Ascending aorta (tissue), 2 donors: ENCODE measurements at places on chromosomes 5 and 9. TPM values are rescaled to one million over a fixed set of nuclear protein-coding genes. Genes with fewer than 3 reads are reported as not detected.
A peak's percentile ranks its signal among the peaks of the same experiment; 100 is the strongest.

Gene CDH6
- total RNA-seq = 6.5 TPM

Gene FOXD4L3
- not detected for total RNA-seq

Gene CCDC171
- 1.7 TPM for total RNA-seq

Gene ATP6V0E1
- 62.6 TPM for total RNA-seq

Gene IL3
- not detected for total RNA-seq

Gene MRPL36
- 21.4 TPM for total RNA-seq

- no peak for DNase-seq
- H3K36me3 ChIP-seq = no peaks in the 10 kb centered on the region
- no peaks in the 10 kb centered on the region for H3K27me3 ChIP-seq
- no peak overlapping the region for H3K4me3 ChIP-seq
- H3K27ac ChIP-seq = no peak overlapping the region
These were observed 48.2 kb downstream of the TNFAIP8 start for GRCh38 chr5:119404033-119404432.

DNA sequence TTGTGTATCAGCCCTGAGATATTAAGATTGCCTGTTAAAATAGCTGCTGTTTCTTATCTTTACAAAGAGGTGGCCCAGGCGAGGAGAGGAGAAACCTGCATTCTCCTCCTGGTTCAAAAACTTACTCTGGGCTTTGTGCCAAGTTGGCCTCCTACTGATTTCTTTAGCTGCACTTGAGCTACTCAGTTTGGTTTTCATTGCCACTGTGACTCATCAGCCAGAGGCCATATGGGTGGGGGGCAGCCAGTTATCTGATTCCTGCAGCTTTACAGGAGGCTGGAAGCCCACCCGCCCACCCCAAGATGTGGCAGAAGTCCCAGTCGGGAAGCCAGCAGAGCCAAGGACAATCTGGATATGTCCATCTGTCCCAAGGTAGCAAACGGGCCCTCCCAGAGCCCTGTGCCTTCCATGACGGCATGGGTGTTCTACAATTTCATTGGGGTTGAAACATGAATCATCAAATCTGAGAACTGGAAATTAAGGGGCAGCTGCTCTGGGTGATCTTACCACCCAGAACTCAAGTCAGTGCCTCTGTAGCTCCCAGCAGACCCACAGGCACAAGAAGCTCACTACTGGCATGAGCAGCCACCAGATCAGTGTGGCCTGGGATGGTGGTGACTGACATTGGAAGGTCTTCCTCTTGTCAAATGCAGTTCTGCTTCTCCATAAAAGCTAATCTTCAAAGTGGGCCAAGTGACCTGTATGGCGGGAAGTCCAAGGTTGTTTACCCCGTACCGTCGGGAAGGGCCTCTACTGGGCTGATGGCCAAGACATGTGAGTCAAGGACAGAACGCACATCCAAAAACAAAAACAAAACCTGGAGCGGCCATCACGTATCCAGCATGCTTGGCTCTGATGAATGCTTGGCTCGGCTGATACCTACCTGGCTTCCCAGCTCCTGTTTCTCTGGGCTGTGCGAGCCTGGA, 15.6 kb downstream of the FCN2 start:
- DNase-seq = no peak
- H3K36me3 ChIP-seq = no peaks in the 10 kb centered on the region
- H3K4me1 ChIP-seq = peaks cover 2% of the 10 kb centered on the region
- no peak overlapping the region for H3K4me3 ChIP-seq
- peak overlapping the region; percentile 25 for H3K27ac ChIP-seq
- H3K27me3 ChIP-seq = no peaks in the 10 kb centered on the region

DNA sequence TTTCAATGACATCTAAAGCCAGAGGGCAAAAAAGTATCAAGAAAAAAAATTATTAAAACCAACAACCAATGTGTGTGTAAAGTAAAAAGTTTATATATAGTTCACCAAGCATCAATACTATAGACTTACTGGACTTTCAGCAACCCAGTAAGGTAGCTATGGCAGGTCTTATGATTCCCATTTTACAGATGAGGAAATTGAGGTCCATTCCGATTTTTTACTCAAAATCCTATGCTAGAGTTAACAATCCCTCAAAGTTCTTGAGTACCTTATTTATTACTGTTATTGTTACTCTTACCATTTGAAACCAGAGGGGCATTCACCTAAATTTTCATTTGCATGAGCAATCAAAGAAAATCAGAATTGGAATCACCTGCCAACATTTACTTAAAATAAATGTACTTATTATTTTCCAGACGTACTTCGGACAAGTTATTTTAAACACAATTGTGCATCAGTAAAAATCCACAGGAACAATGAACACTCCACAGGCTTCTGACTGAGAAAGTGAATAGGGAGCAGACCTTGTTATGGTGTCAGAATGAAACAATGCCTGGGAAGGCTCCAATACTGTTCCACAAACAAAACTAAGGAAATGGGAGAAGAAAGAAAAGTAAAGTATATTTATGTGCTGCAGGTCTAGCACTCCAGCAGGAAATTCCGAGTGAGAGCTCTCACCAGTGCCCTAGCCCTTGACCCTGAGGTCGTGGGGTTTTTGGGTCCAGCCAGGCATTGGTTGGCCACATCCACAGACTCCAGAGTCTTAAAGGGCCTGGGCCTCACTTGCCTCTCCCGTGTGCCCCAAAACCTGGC, 229.9 kb downstream of the PIK3R1 start:
- peaks cover 16% of the 10 kb centered on the region for H3K4me1 ChIP-seq
- no peaks in the 10 kb centered on the region for H3K36me3 ChIP-seq
- no peak overlapping the region for H3K27ac ChIP-seq
- H3K4me3 ChIP-seq = no peak overlapping the region
- no peaks in the 10 kb centered on the region for H3K27me3 ChIP-seq

DNA sequence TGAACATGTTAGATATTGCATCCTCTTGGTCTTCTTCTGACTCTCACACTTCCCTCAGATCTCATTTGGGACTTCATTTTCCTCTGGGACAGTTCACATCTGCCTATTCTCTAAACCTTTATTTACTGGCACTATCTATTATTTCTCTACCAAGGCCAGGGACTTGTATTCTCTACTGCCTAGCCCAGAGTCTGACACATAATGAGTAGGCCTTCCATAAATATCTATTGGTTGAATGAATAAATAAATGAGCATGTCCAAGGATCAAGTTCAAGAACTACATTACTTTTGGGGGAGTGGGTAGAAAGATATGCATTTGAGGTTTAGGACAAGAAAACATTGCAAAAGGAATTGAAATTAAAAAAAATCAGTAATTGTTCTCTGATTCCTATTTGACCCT, 250.3 kb downstream of the TRIM32 start:
- no peaks in the 10 kb centered on the region for H3K36me3 ChIP-seq
- no peaks in the 10 kb centered on the region for H3K4me1 ChIP-seq
- no peak overlapping the region for H3K4me3 ChIP-seq

DNA sequence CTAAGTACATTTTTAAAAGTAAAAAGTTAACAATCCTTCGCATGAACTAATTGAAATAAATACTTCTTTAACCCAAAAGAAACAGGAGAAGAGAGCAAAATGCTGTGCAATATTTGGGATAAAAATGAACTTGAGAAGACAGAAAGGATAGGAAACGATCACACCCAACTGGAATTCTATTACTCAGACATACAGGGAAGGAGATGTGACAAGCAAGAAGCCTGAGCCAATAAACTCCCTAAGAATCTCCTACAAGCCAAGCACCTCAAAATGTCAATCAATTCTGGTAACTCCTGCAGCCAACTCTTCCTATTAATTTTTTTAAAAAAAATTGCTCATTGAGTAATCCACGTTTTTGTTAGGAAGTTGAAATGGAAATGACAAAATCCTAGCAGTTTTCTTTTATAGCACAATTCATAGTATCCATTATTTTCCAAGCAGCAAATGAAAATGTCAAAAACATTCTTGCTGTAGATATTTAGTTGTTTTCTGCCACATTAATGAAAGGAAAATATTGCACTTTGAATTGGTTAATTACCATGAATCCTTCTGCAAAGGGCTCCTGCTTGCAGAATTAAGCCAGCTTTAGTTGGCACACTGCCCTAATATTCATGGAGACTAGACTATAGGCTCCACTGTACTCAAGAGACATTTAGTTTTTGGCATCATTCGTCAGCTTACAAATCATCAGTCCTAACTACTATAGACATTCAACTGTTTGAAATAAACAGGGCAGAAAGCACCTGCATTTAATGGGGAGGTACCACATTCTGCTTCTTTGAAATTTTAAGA, 89.0 kb downstream of the RFX3 start:
- no peaks in the 10 kb centered on the region for H3K27me3 ChIP-seq
- no peak overlapping the region for H3K27ac ChIP-seq
- no peak overlapping the region for H3K4me3 ChIP-seq
- no peak for DNase-seq

- no peak overlapping the region for H3K27ac ChIP-seq
- no peaks in the 10 kb centered on the region for H3K27me3 ChIP-seq
- no peaks in the 10 kb centered on the region for H3K4me1 ChIP-seq
- DNase-seq = peak; percentile 43
- no peak overlapping the region for H3K4me3 ChIP-seq
These were observed 484.6 kb downstream of the SPATA31A7 start for GRCh38 chr9:61674465-61674864.
